ENCODE measurements at places on chromosomes 1 and 21.

DNA sequence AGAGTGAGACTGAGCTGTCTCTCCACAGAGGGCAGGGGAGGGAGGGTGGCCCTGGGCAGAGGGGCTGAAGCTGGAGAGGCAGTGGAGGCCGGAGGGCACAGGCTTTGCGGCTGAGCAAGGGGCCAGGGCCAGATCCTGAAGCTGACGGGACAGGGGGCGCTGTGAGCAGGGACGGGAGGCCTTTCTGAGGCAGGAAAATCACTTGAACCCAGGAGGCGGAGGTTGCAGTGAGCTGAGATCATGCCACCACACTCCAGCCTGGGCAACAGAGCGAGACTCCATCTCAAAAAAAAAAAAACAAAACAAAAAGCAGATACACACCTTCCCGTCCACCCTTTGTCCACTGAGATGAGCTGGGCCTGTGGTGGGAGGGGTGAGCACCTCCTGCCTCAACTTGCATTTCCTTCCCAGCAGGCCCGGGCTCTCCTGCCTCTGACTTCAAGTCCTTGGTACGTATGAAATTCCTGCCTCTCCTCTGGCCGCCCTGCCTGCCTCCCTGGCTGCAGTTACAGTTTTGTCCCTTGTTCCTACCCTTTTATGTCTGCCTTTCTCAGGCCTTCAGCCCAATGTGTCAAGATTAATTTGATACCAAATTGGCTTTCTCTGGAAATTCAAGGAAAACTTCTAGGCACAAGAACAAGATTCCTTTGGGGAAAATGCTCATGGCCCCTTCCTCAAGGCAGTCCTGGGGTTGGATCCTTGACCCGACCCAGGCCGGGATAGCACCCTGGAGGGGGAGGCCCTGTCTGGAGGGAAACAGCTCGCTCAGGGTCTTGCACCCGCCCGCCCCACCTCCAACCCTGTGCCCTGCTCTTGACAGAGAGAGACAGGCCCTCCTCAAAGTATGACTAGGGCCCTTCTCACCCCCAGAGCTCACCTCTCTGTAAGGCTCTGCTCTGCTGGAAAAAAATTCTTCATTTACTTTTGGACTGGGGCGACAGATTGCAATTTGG is 11.2 kb upstream of the ADAMTSL4 start:
- DNase-seq, result no peak
- H3K4me1 ChIP-seq, result peaks cover 10% of the 10 kb centered on the region
- H3K4me3 ChIP-seq, result no peak overlapping the region
- no peaks in the 10 kb centered on the region for H3K27me3 ChIP-seq

DNA sequence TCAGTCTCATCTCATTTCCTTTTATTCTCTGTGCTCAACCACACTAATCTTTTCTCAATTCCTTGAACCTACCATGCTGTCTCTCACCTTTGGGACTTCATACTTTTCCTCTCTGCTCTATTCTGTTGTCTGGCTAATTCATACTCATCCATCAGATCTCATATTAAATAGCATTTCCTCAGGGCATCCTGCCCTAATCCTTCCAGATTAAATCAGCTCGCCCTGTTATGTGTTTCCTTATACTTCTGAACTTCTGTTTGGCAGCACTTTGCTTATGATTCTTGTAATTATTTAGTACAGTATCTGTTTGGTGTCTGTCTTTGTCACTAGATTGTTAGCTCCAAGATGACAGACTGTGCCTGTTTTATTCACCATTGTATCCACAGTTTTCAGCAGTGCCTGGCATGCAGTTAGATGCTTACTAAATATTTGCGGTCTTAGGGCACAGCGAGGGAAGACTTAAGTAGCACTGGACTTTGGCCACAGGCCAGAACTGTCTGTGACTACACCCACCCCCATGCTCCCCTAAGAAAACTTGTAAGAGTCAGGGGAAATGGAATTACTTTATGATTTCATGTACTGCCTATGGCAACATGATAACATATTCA is 9.9 kb upstream of the CAP1 start:
- H3K4me3 ChIP-seq, result no peak overlapping the region
- H3K27ac ChIP-seq, result peak overlapping the region; percentile 74

- no peaks in the 10 kb centered on the region for H3K36me3 ChIP-seq
- no peaks in the 10 kb centered on the region for H3K27me3 ChIP-seq
- H3K4me3 ChIP-seq, result no peak overlapping the region
- no peak overlapping the region for H3K27ac ChIP-seq
Observed at GRCh38 chr1:54965624-54966340, 14.6 kb upstream of the TMEM61 start.

GRCh38 chr1:150268340-150268704 is 494 bp downstream of the APH1A start:
- peak; percentile 55 for DNase-seq
- peak overlapping the region; percentile 98 for H3K4me3 ChIP-seq
- no peaks in the 10 kb centered on the region for H3K27me3 ChIP-seq
- peaks cover 20% of the 10 kb centered on the region for H3K4me1 ChIP-seq

Measured in transverse colon (tissue), 4 donors.